GM12891 (cell line): ENCODE measurements at places on chromosomes 6 and 20.

- no peak for DNase-seq
Observed at GRCh38 chr6:37129566-37129965, 40.4 kb upstream of the PIM1 start.

DNA sequence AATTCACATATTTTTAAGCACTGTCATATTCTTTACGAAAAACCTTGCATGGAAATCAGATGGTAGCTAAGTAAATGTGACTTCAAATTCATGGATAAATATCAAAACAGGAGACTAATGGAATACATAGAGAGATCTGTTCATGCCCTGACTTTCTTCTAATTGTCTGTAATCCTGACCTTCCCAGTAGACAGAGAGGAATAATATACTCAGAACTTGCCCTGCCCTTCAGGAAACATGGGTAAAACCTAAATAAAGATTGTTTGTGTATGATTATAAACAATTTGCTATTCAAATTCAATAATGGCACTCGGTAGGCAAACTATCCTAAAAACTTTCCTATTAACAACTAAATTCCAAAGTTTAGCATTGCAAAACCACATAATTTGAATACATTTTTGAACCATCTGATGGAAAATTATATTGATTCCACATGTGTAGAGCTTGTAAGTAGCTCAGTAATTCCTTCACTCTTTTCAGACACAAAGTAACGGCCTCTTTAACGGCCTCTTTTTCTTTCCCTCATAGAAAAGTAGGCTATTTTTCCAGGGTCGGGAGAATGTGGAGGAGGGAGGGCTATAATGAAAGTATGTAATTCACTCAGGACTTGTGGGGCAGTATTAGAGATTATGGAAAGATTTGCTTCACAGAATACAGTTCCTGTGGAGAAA lies 227.6 kb downstream of the ALDH8A1 start:
- no peak for DNase-seq

DNA sequence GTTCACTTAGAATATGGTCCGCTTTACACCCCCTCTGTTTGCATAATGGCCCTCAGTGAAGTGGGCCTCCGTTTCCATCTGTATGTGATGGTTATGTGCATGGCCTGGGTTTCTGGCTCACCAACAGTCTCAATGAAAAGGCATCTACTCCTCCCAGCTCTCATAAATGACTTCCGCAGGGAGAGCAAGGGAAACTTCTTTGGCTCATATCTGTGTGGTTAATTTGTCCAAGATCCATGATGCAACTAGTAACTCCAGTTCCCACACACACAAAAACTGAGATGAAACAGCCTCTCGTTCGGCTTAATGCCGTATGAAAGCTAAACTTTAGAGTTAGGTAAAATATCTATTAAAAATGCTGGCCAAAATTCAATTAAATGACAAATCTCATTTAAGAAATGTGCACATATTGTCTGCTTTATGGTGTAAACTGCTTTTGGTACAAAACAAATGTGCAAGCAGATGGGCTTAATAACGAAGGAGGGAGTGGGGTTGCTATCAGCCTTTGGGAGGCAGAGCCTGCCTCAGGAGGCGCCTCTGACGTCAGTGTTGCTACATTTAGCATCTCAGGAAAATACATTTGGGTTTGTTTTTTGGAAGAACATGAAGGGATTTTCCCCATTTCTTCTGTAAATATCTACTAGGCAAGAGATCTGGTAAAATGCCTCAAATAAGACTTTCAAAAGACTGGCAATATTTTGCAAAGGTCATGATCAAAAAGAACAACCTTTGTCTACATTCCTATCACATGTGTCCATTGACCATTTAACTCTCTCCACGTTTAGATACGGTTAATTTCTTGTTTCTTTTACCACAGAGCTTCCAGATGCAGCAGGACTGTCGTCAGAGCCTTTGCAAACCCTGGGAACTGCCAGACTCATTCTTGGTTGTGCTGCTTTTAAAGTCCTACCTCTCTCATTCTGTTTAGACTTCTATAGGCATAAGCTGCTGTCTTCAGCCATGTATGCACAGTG lies 96.8 kb downstream of the ARMC2 start:
- no peak for DNase-seq

- DNase-seq, result peak; percentile 70
Observed at GRCh38 chr20:32603046-32603726, 18.1 kb upstream of the NOL4L start.

DNA sequence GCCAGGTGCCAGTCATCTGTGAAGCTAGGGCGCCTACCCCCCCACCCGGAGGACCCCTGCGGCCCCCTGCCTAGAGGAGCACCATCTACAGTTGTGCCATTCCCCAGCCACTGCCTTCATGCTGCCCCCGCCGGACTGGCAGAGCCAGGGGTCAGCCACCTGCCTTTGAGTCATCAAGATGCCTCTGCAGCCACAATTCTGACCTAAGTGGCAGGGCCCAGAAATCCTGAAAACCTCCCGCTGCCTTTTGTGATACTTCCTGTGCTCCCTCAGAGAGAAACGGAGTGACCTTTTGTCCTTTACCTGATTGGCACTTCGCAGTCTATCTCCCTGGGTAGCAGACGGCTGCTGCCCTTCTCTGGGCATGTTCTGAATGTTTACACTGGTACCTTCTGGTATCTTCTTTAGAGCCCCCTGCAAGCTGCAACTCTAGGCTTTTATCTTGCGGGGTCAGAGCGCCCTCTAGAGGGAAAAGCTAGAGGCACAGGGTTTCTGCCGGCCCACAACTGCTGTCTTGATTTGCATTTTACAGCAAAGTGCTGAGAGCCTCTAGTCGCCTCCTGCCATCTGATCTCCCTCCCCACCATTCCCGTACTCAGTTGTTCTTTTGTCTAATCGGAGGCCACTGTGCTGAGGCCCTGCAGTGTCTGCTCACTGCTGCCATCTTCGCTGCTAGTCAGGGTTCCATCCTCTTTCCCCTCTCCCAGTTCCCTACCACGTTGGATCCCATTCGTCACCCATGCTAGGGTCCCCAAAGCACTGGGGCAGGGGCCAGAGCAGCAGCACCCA lies 26.9 kb downstream of the SPATA2 start:
- DNase-seq, result peak; percentile 81

GRCh38 chr20:3313683-3314065 lies 74.7 kb upstream of the SLC4A11 start:
- no peak for DNase-seq

DNA sequence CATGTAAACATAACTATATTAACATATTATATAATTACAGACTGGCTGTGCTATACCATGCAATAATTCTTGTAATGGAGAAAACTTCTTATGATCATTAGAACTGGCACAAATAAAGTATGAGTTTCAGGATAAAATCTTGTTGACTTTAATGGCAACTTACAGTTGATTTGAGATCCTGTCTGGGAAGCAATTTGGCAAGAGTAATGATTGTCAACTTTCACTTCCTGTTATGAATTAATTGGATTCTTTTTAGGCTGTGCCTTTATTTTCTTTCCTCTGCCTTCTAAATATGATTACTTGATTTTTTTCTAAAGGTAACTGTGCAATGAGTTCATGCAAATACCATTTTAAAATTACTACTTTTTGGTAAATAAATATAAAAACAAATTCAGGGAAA lies 158.1 kb upstream of the B3GAT2 start:
- no peak for DNase-seq

- DNase-seq, result no peak
Observed at GRCh38 chr6:54730767-54731630, 115.6 kb upstream of the FAM83B start.

- no peak for DNase-seq
Observed at GRCh38 chr20:18007534-18008292, 38.9 kb downstream of the MGME1 start.

GRCh38 chr20:33812152-33812849 lies 1.2 kb downstream of the CHMP4B start:
- DNase-seq, result no peak

- DNase-seq, result no peak
Observed at GRCh38 chr6:81105998-81106397, 646.5 kb downstream of the TENT5A start.

DNA sequence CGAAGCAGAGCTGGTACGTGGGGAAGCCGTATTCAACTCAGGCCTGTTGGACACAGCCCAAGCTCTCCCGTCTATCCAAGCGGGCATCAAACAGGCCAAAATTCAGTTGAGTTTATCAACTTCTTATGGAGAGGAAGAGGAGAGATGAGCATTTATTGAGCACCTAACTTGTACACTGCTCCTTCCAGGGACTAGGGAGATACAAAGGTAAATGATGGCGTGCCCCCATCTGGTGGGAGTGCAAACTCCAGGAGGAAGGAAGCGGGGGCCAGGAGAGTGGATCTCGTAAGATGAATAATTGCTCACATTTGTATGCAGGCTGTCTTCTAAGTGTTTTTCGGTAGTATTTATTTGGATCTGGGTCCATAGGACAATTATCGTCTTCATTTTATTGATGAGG lies 146.6 kb downstream of the SOBP start:
- no peak for DNase-seq

- no peak for DNase-seq
Observed at GRCh38 chr6:10662207-10662606, 32.2 kb downstream of the C6orf52 start.

GRCh38 chr6:129500958-129501739 lies 208.8 kb downstream of the ARHGAP18 start:
- DNase-seq, result no peak

- no peak for DNase-seq
Observed at GRCh38 chr6:41457303-41457670, 88.9 kb upstream of the FOXP4 start.

DNA sequence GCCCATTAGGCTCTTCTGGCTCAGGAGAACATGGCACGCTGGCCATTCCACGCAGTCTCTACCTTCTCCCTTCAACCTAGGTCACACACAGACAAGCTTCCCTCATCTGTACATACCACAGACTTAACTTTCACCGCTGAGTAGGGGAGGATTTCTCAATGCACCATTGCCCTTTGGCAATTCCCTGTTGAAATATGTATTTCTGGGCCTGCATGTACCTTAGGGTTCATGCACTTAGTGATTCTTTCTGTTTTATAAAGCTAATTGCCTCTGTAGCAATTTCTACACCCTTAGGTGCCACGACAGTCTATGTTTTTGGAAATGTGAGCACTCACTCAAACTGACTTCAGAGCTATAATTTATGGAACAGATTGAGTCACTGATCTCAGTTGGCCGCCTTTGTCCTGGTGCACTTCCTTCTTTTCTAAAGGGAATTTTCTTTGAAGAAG lies 253.8 kb upstream of the PRDM1 start:
- DNase-seq, result no peak

DNA sequence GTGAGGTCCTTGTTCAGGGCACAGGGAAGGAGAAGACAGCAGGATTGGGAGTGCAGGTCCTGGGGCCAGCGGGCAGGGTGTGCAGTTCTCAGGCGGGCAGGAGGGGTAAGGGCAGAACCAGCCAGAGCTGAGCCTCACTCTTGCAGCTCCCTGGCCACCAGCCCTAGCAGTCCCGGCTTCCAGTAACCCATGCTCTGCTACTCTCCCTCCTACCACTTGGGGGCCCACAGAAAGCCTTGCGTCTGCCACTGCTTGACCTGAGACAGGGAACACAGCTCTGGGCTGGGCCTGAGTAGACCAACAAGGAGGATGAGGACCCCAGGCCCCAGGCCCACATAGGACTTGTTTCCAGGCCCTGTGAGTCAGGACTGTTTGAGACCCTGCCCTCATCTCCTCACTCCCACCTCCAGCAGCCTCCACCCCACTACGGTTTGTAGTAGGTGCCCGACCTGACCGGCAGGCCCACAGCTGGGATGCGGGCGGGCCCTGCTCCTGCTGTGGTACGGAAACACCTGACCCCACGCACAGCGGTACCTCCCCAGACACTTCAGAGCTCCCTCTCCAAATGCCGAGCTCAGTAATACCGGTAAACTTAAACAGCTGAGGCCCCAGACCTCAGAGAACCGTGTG lies 39.2 kb downstream of the KCNK5 start:
- peak; percentile 57 for DNase-seq

DNA sequence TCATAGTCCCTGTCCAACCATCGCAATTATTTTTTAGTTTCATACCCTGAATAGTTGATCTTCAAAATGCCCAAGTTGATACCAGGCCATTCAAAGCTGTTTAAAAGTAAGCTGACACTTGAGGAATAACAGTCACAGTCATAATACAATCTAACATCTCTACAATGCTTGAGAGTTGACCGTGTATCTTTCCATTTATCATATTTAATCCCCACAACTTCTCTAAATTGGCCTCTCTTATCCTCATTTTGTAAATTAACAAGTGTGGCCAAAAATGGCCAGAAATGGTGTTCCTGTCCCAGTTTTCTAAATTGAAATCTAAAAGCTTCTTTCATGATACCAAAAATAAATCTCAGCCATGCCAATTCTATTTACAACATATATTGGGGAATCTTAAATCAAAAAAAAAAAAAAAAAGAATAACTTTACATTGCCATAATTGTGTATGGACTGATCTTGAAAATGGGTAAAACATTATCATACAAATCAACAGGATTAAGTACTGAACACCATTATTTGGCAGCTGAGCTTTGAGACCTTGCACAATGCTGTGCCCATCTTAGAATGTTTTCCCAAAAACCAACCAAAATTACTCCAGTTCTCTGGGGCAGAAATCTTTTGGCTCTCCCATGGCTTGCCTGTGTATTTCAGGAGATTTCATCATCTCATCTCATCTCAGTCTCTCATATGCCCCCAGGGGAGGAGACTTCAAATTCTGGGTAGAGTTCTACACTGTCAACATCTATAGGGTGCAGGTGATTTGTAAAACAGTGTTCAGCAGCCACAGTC lies 448.7 kb upstream of the JARID2 start:
- DNase-seq, result no peak

DNA sequence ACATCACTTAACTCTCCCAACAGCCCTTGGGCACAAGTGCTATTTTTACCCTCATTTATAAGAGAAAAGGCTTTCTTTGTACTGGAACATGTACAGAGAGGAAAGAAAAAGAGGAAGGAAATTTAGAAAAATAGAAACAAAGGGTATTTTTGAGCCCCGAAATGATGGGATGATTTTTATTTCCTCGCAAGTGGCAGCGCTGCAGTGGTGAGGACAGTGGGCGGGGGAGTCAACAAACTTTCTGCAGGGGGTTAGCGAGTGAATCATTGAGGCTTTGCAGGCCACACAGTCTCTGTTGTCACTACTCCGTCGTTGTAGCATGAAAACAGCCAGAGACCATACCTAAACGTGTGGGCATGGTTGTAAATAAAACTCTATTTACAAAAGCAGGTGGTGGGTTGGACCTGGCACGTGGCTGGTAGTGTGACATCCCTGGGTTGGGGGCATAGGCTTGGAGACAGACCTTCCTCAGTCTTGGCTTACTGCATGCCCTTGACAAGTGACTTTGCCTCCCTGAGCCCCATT lies 25.5 kb upstream of the OCSTAMP start:
- DNase-seq, result no peak

DNA sequence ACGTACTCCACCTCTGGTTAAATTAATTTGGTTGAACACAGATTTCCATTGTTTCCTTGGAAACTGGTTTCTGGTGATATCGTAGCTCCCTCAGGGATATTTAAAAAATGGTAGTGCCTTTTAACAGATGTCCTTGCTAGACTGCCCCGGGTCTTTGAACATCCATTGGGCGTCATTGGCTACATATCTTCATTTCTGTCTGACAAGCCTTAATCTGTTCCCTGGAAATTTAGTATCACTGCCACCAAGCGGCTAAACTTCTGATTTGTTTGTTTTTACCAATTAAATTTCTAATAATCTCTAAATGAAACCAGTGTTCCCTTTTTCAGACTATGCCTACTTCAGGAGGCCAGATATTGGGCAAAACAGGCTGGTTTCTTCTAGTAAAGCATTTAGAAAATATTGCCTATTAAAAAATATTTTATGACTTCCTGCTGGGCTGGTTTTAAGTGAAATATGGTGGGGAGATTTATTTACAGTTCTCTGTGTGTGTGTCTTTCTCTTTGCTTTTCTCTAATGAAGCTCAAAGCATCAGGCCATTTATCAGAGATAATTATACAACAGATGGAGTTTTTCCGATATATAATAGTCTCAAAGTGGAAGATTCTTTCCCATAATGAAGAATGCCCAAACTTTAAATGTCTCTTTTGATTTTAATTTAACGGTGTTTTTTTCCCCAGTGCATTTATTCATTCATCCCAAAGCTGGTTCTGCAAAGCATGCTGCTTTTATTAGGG lies 249.5 kb downstream of the ZFAND3 start:
- DNase-seq, result no peak
